Stimulated activated CD4-positive, alpha-beta T cell treated with anti-CD3 and anti-CD28 coated beads, Interleukin-1b, Interleukin-23, amount 100 ng/mL, for 1 hour (primary cell): ENCODE measurements at places on chromosomes 16 and 17.

- no peak for DNase-seq
Observed at GRCh38 chr17:47120521-47121095, 68.5 kb downstream of the CDC27 start.

DNA sequence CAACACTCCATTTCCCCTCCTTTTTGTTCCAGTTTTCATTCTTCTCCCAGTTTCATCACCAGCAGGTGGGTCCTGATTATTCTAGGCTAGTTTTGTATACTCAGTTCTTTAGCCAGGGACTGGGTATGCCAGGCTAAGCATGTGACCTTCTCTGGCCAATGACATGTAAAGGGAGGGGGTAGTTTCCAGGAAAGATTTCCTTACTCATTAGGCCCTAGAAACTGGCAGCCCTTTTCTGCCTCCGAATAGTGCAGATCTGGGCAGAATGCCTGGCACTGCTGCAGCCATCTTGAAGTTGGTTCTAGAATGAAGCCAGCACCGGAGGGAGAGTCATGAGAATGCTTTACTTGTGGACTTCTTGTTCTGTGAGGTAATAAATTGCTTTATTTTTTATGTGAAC lies 126.9 kb upstream of the AXIN2 start:
- DNase-seq = no peak

GRCh38 chr16:88792668-88793250 lies 7.7 kb upstream of the PIEZO1 start:
- DNase-seq = no peak

GRCh38 chr16:52578007-52578828 lies 31.3 kb upstream of the TOX3 start:
- no peak for DNase-seq

DNA sequence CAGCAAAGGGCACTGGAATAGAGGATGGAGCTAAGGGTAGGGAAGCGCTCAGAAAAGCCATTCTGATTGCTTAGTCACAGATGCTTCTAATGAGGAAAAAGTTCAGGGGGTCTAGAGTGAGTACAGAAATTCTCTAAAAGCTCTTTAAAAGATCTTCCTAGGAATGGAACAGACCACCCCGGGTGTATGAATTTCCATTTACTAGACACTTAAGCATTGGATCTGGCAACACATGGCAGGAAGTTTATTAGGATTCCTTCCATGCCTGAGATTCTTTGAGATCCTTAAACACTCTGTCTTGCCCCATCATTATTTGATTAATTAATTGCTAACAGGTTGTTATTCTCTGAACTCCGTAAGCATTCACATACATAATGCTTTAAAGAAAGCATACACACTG lies 8.5 kb downstream of the KRTAP9-7 start:
- no peak for DNase-seq

- no peak for DNase-seq
Observed at GRCh38 chr17:50210240-50211225, 9.1 kb upstream of the COL1A1 start.

DNA sequence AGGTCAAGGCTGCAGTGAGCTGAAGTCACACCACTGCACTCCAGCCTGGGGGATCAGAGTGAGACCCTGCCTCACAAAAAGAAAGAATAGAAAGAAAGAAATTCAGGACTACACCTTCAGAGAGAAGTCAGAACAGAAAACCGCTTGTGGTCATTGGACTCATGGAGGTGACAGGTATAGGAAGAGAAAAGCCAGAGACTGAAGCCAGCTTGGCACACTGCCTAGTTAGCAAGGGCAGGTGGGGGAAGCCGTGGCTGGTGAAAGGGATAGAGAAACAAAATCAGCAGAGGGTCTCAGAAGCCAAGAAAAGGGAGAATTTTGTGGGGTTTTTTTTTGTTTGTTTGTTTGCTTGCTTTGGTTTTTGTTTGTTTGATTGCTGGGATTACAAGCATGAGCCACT lies 32.9 kb upstream of the SKAP1 start:
- no peak for DNase-seq

- DNase-seq = no peak
Observed at GRCh38 chr16:89004209-89004831, 27.3 kb upstream of the CBFA2T3 start.

DNA sequence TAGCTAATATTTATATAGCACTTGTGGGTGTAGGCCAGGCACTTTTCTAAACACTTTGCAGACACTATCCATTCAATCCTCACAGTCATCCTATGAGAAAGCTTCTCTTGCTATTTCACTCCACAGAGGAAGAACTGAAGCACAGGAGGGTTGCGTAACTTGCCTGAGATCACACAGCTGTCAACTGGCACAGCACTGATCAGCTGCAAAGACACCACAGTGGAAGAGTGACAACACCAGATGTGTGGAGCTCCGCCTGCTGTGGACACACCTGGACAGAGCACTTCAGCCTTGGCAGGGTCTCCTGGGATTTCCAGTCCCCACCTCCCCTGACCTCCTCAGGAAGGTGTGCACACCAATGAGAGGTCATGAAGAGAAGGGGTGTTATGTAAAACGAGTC lies 13.3 kb upstream of the CNEP1R1 start:
- no peak for DNase-seq

GRCh38 chr17:28763804-28764266 lies 20.0 kb downstream of the TRAF4 start:
- peak; percentile 67 for DNase-seq

GRCh38 chr17:80826346-80826954 lies 165.2 kb upstream of the CHMP6 start:
- no peak for DNase-seq

DNA sequence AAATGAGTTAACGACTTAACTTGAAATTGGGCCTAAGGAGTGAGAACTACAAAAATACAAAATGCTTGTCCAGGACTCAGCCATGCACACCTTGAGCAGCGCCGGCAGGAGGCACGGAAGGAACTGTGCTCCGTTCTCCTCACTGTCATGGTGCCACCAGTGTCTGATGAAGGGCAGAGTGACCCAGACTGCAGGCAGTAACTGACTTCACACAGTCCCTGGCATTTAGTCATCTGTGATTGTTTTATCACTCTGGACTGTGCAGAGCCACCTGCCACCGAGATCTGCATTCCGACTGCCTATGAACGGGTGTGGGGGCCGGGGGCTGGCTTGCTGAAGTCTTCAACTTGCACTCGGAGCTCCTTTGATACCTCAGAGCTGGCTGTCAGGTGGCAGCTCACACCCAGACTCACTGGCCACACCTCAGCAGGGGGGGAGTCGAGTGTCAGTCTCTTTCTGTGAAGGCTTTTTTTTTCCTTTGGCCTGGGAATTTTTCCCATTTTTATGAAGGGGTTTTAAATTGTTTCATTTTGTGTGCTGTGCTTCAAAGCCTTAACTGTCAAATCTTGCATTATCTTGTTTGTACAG lies 20.2 kb upstream of the ENDOV start:
- no peak for DNase-seq

DNA sequence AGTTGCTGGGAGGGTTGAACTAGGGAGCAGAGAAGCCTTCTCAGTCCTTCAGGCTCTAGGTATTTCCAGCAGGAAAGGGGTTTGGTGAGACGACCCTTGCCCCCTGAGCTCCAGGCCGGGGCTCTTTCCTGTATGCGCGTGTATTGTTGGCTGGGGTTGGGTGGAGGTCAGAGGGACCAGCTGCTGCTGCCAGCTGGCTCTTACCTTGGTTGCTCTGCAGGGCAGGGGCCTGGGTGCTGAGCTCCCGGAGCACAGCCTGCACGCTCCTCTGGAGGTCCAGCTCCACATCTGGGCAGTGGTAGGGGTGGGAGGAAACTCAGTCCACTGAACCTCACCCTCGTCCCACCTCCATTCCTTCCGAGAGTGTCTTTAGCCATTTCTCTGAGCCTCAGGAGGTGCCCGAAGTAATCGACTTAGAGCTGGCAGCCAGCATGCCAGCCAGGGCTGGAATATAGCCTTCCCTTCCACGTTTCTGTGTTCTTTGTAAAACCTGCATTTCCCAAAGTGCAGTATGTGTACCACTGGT lies 28.0 kb downstream of the PIK3R6 start:
- no peak for DNase-seq
